PC-3 (cell line): ENCODE measurements at places on chromosomes 16 and 17. TPM values are rescaled to one million over a fixed set of nuclear protein-coding genes. Genes with fewer than 3 reads are reported as not detected.

CDRT15L2 gene
- not detected in 2 replicates for total RNA-seq

RHBDL1 gene
- 1.7 and 3.7 TPM in 2 replicates for total RNA-seq

ESRP2 gene
- 46.9 and 48.1 TPM in 2 replicates for total RNA-seq

OR2C1 gene
- not detected in 2 replicates for total RNA-seq

NPIPA3 gene
- 1.1 and 1.4 TPM in 2 replicates for total RNA-seq

CANT1 gene
- 191 and 220 TPM in 2 replicates for total RNA-seq

PPL gene
- 18.8 and 22.8 TPM in 2 replicates for total RNA-seq
